ENCODE measurements at places on chromosomes 7 and 10.

DNA sequence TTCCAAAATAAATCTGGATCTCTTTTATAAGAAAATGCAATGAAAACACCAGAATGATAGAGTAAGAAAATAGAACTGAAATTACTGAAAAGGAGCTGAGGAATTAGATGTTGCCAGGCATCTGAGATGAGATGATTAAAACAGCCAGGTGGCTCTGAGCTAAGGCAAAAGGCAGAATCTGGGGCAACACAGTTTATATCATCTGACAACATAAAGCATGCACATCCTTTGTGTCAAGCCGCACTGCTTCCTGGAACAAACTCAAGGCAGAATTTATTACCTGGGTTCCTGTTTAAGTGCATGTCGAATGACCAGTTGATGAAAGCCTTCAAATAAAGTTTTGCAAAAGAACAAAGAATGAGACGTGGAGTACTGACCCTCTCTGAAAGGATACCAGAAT lies 247.0 kb downstream of the SNX10 start:
- DNase-seq, result no peak

DNA sequence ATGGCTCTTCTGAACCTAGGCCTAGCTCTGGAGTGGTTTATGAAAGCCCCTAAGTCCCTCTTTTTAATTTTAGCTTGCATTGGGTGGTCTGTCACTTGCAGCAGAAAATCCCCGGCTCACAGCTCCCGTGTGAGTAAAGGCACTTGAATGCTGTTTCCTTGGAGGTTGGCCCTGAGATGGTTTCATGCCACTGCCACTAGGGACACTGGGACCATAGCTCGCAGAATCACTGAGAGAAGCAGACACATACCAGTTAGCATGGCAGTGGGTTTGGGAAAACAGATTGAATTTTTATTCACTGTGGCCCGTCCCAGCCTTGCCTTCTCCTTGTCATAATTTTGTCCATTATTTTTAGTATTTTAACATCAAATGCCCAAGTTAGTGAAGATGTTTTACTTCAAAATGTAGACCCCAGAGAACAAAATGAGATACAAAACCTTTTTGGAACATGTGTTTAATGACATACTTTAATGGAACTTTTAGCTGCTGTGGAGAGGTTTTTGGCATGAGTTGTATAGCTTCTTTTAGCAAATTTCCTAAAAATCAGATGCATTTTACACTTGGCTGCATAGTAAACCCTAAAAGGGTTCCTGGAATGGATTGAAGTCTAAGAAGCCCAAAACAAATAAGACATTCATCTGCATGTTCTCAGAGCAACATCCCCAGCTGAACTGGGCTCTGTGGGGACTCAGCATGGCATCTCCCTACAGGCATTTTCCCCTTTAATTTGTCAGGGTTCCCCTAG lies 259.7 kb upstream of the PITRM1 start:
- DNase-seq, result no peak

DNA sequence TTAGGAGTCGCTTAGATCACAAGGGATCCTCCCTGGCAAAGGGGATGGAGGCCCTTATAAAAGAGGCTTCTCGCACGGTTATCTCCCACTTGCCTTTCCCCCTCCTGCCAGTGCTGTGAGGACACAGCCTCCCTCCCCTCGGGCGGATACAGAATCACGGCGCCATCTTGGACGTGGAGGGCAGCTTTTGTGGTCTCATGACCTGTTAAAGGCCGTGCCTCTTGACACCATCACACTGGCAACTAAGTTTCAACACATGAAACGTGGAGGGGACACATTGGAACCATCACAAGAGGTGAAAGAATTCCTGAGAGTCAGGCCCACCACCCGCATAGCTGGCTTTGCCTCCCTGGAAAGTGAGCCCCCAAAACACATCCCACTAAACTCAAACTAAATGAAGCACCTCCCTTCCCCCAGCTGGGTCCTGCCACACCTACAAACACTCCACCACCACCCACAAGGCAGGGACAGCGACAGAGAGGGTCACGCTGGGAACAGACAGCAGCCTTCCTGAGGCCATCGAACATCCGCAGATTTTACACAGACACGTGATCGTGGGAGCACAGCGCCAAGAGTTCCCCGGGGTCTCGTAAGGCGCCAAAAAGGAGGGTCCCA lies 110.6 kb downstream of the TCERG1L start:
- DNase-seq, result no peak

DNA sequence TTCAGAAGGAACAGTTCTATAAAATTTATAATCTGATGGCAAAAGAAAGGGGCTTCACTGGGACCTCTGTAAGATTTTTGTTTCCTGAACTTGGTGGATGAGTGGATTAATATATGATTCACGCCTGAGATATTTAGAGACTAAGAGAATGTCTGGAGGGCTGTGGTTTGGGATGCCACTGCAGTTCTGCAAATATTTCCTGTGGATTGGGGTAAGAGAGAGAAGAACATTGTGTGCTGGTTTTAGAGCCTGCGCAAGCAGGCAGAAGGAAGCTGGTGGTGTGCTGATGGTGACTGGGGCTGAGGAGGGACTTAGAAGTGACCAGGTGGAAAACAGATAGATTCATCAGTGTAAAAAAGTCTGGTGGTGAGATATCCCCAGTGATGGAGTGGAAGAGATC lies 87.0 kb downstream of the SUGCT start:
- DNase-seq, result no peak

GRCh38 chr10:78361031-78361430 lies 327.4 kb downstream of the RPS24 start:
- no peak for DNase-seq

DNA sequence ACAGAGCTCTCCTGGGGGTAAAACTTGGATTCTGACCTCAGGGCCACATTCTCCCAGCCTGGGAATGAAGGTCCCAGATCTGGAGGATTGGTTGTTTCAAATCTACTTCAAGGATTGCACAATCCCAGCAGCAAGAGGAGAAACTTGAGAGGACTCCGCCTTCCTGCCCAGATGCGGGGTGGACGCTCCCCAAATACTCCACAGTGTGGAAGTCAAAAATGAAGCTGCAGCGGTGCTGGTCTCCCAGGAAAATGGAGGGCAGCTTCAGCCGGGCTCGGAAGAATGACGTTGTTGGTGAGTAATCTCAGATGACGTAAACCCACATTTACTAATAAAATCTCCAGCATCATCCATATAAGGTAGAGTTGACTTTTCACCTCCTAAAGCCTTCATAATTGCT lies 31.5 kb upstream of the PPP2R2D start:
- no peak for DNase-seq

DNA sequence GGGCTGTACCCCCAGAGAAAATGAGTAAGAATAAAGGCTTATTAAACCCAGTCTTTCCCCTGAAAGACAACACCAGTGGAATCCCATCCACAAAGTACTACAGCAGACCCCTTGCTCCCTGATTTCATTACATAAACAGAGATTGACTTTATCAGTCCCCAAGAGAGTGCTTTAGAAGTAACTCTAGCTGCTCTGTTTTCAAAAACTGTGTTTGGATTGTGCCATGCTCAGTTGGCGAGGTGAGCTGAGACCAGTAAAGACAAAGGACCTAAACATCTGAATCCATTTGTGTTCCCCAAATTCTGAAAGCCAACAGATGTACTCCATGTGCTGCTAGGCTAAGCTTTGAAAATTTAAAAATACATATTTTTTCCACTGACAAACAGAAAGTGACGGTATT lies 127.0 kb downstream of the ATE1 start:
- no peak for DNase-seq

- no peak for DNase-seq
Observed at GRCh38 chr7:50436133-50436806, 13.9 kb downstream of the FIGNL1 start.

DNA sequence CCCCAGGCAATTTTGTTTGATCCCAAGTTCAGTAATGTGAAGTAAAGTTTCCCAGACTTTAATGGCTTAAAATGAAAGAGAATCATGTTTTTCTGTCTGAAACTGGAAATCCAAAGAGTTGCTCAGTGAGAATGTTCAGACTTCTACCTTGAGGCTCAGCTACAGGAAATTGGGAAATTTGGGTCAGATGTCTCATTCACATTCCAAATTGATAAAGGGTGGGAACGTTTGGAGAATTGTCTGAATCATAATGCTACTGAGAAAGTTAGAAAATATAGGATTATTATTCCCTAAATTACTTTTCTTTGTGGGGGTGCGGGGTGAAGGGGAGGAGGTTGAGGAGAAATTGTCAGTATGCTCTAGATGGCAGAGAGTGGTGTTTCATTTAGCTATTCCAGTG lies 773.9 kb downstream of the LRMDA start:
- DNase-seq, result no peak

GRCh38 chr10:60942788-60943315 lies 1.1 kb downstream of the RHOBTB1 start:
- no peak for DNase-seq

DNA sequence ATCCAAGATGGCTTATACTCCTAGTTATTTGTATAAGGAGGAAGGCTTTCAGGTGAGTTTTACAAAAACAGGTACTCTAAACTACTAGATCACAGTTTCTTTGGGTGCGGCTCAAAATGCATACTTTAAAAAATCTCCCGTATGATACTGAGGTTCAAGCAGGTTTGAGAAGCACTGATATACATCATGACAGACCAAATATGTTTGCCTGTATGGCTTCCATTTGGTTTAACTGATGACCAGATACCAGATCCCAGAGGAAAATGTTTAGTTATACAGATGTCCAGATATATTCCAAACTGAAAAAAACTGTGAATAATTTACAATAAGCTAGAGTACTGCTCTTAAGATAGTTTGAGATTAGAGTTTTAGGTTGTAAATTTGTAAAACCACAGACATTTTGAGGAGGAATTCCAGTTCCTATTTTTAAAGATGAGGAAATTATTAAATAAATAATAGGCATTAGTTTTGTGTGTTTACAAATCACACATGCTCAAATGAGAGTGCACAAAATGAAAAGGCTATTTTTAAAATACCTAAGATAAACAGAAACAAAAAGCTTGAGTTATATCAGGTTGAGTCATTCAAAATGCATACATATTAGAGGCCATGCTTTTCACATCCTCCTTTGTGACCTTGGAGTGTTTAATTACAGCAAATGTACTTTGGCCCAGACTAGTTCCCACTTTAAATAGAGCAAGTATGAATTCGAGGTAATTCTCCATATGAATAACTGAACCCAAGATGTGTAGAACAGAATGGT lies 60.5 kb downstream of the SEMA3C start:
- DNase-seq, result no peak

DNA sequence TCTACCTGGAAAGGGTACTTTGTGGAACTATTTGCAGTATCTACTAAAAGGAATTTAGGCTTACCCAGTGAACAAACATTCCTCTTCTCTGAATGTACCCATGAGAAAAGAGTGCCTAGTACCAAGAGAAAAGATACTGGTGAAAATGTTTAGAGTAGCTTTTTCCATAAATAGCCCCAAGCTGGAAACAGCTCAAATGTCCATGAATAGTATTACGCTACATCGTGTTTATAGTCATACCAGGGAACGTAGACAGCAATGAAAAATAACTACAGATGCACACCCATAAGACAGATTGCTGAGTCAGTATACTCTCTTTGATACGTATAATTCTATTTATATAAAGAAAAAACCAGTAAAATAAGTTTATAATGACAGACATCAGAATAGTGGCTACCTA lies 285.9 kb downstream of the KLF6 start:
- DNase-seq, result no peak

GRCh38 chr7:50679218-50680007 lies 103.3 kb downstream of the GRB10 start:
- DNase-seq, result peak; percentile 75

DNA sequence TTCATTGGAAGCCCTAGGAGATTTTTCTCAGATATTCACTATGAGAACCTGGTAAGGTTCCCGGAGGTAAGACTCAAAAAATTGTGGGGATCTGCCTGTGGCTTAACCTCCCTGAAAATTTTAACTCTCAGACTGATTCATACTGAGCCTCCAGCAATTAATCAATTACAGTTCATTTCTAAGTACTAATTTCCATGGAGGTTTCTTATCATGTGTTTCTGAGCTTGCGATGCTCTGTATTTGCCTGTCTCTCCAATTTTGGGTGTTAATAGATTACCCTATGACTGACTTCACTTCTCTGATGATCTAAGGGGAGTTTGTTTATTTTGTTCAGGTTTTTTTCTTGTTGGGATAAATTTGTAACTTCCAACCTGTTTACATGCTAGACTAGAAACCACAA lies 215.4 kb upstream of the TMEM196 start:
- no peak for DNase-seq

DNA sequence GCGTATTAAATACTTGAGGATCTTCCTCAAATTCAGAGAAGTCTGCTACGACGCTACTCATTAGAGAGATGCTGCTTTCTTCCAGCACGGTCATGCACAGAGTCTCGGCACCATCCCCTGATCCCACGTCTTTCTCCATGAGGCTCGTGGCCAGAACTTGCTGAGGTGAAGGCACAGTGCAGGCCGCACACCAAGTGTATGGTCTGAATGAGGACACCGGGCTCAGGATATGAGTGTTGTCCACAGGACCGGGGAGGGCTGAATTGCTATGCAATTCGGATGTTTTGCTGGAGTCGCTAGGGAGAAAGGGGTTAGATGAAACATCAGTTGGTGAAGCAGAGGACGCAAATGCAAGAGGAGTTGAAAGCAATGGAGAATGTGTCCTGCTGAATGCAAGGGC lies 63.0 kb downstream of the KIAA1549 start:
- no peak for DNase-seq

DNA sequence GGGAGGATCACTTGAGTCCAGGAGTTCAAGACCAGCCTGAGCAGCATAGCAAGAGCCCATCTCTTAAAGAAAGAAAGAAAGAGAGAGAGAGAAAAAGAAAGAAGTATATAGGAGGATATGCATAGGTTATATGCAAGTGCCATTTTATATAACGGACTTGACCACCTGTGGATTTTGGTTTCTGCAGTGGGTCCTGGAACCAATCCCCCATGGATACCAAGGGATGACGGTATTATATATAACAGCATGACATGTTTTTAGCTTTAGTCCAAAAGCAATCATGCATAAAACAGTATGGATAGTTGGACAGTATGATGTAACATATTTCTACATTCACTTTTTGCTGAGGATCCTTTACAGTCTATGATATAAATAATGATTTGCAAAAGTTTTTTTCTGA lies 45.3 kb downstream of the DLD start:
- DNase-seq, result no peak

GRCh38 chr10:25082276-25083204 lies 66.1 kb downstream of the THNSL1 start:
- DNase-seq, result no peak
